Fibroblast of mammary gland (primary cell): ENCODE measurements at places on chromosomes 13 and 19.

DNA sequence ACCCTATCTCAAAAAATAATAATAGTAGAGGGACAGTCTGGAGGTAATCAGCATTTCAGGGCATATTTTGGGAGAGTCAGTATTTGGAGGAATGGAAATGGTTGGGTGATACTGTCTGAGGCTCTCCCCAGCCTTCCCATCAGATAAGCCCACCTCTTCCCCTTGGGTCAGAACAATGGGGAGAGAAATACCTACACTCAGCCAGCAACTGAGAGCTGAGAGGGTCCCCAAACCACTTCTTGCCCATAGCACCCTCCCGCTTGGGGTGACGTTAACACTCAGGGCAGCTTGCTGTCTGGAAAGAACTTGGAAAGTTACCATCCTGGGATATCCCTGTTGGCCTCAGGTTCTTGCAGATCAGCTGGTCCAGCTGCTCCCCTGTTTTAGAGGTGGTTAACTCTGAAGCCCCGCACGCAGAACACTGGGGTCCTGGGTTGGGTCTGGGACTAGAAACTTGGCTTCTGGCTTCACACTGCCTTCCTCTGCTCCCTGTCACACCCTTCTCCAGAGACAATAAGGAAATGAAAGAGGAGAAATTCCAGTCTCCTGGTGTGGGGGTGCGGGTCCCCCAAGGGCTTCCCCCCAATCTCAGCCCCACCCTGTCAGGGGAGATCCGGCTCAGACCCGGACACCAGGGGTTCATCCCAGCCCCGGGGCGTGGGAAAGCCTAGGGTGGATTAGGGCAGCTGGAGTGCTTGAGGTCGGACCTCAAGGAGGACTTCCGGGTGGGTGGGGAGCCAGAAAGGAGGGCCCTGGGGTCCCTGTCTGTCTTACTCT is 2.5 kb downstream of the FOXA3 start:
- no peak for DNase-seq

GRCh38 chr19:40921005-40921897 is 39.2 kb upstream of the CYP2A7 start:
- DNase-seq: no peak

DNA sequence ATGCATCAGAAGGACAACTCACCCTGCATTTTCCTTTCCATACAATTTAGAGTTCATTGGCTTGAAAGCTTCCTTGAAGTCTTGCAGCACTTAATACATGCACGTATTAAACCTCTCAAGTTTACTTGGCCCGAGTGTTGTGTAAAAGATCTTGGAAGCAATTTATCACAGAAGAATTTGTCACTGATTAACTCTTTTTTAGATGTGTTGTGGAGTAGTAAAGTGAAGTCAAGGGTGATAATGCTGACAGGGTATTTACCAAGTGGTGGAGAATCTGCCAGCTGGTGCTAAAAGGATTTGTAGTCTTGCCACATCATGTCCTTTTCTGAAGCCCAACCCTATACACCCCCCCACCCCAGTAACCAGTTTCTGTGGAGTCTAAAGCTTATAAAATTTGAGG is 421.0 kb upstream of the MIR17HG start:
- no peak for DNase-seq

GRCh38 chr19:38273499-38273898 is 9.1 kb downstream of the SPINT2 start:
- no peak for DNase-seq

DNA sequence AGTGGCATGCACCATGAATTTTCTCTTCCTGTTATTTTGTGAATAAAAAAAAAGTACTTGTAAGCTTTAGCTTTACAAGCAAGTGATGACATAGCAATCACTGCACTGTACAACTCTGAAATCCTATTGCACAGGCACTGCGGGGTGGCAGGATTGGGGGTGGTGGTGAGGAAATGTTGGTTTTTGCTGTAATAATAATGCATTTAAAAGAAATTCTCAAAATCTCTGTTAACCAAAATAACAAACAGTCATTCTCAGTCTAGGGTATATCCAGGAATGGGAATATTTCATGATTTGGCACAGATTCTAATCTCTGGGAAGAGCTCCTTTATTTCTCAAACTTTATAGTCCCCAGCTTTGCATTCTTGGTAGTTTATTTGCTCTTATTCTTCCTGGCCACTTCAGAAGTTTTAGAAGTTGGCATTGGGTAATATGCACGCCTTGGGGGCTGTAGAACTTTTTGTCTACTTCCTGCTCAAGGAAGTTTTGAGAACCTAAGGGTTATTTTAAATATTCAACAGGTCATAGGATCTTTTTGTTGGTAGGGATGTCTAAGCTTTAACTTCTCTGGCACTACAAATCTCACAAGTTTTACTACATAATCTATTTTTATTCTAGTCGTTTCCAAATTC is 353.0 kb upstream of the KLF12 start:
- DNase-seq: no peak
